ENCODE measurements at places on chromosomes 3 and 15.

DNA sequence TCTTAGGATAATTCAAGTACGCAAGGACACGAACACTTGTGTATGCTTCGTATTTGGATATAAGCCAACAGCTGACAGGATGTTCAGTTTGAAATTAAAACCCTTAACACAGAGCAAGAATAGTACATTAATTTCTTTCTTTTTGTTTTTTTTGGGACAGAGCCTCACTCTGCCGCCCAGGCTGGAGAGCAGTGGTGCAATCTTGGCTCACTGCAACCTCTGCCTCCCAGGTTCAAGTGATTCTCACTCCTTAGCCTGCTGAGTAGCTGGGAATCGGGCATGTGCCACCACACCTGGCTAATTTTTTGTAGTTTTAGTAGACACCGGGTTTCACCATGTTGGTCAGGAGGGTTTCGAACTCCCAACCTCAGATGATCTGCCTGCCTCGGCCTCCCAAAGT lies 32.4 kb downstream of the TOMM70 start:
- DNase-seq: no peak

GRCh38 chr15:70048198-70048565 lies 49.5 kb downstream of the TLE3 start:
- no peak for DNase-seq

- no peak for DNase-seq
Measured at GRCh38 chr3:197718891-197719290, 17.8 kb downstream of the RUBCN start.

GRCh38 chr15:51460796-51461195 lies 119.3 kb downstream of the GLDN start:
- no peak for DNase-seq

- DNase-seq: no peak
Measured at GRCh38 chr3:137772214-137772955, 8.3 kb downstream of the SOX14 start.

GRCh38 chr15:60390871-60391501 lies 6.8 kb downstream of the ANXA2 start:
- DNase-seq: no peak

DNA sequence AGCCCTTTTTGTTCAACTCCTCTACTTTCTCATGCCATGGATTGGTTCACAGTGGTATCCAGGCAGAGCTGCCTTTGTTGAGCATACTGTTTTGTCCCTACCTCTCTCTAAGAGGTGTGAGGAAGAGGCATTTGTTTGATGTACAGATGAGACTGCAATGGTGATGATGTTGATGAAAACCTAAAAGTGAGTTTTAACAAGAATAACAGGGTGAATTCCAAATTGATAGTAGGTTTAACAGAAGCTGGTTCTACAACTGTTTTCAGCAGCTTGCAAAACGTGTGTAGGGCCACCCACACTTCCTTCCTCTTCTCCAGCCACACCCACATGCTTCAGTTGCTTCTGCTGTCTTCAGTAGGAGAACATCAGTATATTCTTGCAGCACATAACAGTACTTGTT lies 10.2 kb downstream of the SNRK start:
- DNase-seq: peak; percentile 8

GRCh38 chr3:106913111-106913698 lies 464.0 kb upstream of the CCDC54 start:
- DNase-seq: no peak

DNA sequence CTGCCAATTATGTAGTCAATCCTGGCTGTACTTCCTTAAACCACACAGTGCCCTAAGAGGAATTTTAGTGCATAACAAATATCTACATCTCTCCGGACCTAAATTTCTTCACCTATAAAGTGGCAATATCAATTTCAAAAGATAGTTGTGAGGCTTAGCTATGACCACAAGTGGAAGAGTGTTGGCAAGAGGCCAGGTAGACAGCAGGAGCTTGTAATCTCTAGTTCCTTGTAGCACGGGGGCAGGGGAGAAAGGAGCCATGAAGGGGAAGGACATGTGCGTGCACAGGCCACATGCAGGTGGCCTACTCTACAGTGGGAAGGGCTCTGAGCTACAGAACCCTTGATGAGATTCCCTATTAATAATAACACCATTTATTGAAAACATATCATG lies 269.7 kb downstream of the ABHD5 start:
- DNase-seq: no peak

DNA sequence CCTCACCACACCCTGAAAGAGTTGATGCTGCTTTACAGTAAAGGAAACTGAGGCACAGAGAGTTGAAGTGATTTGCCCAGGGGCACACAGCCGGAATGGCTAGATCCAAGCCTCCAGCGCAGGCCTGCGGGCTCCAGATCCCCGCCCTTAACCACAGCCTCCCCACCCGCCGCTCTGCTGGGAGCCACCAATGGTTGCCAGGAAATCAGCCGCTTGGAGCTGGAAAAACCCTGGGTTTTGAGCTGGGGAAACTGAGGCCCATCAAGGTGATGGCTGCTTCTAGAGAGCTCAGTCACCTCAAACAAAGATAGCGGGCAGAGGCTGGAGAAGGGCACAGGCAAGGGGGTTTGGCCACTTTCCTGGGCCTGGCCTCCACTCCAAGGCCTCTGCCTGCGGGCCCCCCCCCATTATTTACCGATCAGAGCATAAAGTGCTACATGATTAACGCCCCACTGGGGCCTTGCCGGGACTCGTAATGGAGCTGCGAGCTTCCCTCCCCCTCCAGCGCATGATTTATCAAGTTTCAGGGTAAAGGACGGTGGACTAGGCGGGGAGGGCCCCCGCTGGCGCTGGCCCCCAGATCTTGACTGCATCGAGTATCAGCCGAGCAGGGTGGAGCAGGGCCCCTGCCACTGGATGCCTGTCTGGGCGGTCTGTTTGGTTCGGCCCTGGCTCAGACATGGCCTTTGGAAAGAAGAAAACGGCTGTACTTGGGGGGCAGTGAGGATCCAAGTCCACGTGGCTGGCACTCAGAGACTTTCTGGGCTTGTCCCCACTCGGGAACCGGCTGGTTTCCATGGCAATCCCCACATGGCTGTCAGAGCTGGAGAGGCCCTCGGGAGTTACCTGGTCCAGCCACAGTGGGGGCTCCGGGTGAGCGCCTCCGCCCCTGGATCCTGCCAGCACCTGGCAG lies 9.1 kb downstream of the PLXND1 start:
- DNase-seq: peak; percentile 75

DNA sequence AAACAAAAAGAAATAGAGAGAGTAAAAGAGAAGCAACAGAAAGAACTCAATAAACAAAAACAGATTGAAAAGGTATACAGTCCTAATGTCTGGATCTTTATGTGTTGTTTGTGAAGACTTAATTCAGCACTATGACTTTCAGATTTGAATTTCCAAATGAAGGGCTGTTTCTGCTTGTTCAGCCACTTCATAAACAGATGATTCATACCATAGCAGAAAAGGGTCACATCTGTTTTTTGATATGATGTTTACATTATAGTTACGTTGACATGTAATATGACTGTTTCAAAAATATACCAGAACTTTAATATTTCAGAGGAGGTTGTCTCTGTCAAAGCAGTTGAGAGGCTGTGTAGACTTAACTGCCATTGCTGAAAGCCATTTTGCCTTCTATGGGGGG lies 24.1 kb downstream of the ASB14 start:
- no peak for DNase-seq

GRCh38 chr15:35514759-35515158 lies 31.2 kb downstream of the DPH6 start:
- no peak for DNase-seq

DNA sequence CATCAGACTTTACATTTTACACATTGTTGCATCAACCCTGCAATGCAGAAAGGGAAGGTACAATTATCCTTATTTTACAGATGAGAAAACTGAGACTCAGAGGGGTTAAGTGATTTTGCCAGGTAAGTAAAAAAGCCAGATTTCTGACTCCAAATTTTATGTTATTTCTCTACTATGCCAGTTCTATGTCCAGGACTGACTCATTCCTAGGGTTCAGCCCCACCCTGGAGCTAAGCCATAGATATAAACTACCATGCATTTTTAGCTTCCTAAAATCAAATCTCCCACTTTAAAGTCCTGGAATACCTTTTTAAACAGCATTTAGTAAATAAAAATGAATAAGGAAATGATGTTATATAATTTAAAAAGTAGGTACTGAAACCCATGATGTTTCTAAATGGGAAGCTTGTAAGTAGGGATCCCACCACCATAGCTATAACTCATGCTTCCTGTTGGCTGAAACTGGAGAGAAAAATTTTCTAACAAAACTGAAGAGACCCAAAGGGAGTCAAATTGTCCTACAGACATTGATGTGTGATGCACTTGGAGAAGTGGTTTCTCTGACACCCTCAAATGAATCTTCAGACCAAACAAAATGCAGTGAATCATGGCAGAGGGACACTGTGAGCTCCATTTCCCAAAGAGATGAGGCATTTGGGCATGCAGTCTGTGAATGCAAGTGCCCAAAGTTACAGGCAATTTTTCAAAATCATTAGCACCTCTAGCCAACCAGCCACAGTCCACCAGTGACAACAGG lies 301.7 kb upstream of the UMPS start:
- no peak for DNase-seq

DNA sequence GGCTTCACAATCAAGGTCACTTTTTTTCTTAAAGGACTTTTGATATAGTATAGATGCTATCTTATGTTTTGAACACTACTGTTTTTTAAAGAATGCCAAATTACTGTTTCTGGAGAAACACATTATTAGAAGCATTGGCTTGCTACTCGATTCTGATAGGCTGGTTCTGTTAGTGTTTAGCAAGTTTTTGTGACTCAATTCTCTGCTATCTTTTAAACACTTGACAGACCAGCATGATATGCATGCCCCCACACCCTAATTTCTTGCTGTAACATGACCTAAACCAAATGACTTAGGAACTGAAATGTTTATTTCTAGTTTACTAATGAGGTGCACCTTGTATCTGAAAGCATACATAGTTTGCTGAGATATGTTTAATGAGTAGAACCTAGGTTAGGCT lies 5.5 kb upstream of the IL20RB start:
- no peak for DNase-seq

DNA sequence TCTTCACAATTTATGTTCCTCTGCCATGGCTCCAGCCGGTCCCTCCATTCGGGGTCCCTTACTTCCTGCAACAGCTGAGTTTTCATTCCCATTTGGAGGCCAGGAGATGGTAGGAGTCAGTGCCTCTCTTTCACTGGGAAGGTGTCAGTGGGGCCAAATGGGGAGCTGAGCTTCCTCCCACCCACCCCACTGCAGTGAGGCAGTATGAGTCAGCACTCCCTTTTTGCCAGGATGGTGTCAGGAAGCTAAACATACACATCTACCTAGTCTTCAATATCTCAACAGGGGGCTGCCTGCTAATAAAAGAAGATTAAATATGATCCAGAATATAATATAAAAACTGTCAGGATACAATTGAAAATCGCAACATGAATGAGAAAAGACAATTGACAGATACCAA lies 12.7 kb upstream of the ACTC1 start:
- no peak for DNase-seq

GRCh38 chr3:68666429-68667136 lies 265.8 kb downstream of the TAFA4 start:
- no peak for DNase-seq

GRCh38 chr15:64580696-64581407 lies 120.5 kb downstream of the ZNF609 start:
- no peak for DNase-seq

GRCh38 chr3:182248349-182248880 lies 536.7 kb downstream of the SOX2 start:
- DNase-seq: no peak

GRCh38 chr3:42723219-42723618 lies 20.6 kb upstream of the HHATL start:
- no peak for DNase-seq

- no peak for DNase-seq
Measured at GRCh38 chr15:69807721-69808120, 290.0 kb downstream of the TLE3 start.

DNA sequence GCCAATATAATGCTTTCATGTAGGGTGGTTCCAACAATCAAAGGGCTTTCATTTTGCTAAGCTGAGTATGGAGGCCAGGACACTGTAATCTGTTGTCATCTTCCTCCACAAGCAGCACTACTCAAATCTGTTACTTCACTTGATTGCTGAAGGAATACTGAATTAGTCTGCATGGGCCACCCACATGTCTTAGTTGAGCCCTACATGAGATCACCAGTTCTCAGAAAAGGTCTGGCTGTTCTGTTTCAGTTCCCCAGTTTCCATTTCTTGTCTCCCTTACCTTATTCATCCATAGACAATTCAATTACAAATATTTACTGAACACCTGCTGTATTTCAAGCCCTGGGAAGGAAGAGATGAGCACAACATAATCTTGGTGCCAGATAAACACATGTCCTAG lies 119.2 kb downstream of the FHIT start:
- DNase-seq: no peak

DNA sequence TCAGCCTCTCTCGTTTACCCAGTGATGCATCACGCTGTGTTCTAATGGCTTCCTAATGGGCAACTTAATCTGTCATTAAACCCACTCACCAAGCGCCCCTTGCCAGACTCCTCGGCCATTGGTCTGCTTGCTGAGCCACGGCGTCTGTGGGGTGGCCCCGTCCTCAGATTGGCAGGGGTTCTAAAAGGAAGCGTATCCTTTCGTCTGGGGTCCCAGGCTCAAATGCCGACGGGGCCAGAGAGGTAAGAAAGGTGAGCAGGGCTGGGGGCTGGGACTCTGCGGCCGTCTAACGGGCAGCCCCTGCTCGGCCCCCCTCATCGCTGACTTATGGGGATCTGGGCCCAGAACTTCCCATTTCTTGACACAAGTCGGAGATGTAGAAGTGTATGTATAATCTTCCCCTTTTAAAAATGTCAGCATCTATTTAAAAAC lies 315.1 kb upstream of the PROK2 start:
- no peak for DNase-seq

DNA sequence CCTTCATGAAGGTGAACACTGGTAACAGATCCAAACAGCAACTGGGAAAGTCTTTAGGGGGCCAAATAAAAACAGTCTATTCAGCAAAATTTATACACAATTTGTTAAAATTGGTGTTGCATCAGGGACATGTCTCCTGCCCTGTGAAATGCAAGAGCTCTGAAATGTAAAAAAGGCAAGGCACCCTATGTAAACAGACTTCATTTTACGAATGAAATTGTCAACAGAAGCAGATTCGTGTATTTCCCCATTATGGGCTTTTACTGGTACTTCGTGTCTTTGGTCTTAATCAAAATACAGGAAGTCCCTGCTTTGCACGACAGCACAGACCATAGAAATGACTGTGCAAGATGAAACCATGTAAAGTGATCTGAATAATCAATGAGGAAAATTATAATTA lies 127.3 kb upstream of the THBS1 start:
- DNase-seq: no peak

- no peak for DNase-seq
Measured at GRCh38 chr3:34396288-34396687, 597.9 kb downstream of the PDCD6IP start.

DNA sequence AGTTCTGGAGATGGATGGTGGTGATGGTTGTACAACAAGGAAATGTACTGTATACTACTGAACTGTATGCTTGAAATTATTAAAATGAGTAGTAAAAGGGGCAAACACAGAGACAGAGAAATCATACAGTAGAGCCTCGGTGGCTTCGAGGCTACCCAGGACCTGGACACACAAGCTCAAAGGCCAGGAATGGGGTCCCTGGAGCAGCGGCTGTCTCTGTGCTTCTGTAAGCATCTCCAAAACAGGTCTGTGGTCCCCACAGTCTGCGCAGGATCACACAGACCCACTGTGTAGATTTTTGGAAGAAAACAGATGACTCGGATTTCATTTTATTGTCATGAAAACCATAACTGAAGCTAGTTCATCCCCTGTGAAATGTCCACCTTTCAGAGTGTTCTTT lies 39.7 kb downstream of the PGPEP1L start:
- DNase-seq: no peak

- no peak for DNase-seq
Measured at GRCh38 chr3:191762323-191762960, 301.5 kb downstream of the PYDC2 start.

- peak; percentile 58 for DNase-seq
Measured at GRCh38 chr3:20511863-20512505, 326.0 kb upstream of the SGO1 start.

Measured in midbrain (tissue), 1 donor.